GM20000 (cell line): ENCODE measurements at places on chromosomes 2 and 18.

DNA sequence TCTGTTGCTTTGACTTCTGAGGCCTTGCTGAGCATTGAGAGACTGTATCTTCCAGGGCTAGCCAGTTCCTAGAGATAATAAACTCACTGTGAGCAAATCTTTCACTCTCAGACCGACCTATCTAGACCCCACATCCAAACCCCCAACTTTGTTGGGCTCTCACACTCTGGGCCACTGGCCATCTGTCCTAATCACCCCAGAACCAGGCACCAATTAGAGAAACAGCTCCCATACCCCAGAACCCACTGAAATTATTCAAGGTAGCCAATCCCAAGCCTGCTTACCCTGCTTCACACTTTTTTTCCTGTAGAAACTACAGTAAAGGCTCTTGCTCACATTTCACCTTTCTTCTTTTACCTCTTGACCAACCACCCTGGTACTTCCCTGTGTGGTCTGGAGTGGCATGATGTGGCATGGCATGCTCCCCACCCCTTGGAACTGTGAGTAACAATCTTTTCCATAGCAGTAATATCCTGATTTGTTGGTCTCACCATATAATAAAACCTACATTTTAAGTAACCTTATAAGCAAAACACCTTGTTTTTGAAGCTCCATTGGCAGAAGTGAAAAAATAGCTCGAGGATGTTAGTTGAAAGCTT is 55.2 kb downstream of the ANKRD12 start:
- no peak for DNase-seq

DNA sequence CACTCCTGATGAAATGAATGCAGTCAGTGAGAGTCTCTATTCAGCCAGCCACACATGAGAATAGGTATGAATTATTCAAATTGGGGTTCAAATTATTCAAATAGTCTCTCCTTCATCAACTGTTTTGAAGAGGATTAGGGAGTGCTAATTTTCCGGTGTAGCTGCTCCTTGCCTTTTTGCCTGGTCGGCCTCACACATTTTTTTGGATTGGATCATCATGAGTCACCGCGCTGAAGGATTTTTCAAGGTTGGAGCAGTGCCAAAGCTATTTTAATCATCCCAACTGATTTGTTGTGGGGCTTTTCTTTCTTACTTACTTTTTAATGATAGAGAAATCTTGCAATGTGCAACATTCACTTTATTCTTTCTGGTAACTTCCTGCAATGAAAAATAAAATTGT is 2.4 kb upstream of the DTNA start:
- no peak for DNase-seq

GRCh38 chr2:5482929-5483331 is 209.3 kb upstream of the SOX11 start:
- DNase-seq = no peak

GRCh38 chr2:26001743-26002351 is 19.6 kb upstream of the KIF3C start:
- DNase-seq = no peak

DNA sequence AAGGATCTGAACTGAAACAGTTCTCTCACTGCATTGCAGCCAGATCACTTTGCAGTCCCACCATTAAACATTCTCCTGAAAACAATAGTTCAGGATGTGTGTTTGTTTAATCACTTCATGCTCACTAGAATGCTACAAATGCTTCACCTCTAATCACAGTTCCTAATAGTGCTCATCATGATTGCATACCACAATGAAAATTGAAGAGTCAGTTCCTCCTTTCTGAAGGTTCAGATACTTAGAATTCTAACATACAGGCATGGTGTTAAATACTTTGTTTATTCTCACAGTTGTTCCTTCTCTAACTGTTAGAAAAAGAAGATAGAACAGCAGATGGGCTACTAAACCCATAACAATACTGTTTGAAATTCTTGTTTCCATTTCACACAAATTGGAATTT is 622.3 kb upstream of the ACVR2A start:
- no peak for DNase-seq

- DNase-seq = no peak
These were observed 143.1 kb downstream of the INHBB start for GRCh38 chr2:120489023-120489422.

GRCh38 chr2:99471654-99472599 is 17.9 kb downstream of the REV1 start:
- no peak for DNase-seq
